ENCODE measurements at places on chromosomes 12 and 14.

DNA sequence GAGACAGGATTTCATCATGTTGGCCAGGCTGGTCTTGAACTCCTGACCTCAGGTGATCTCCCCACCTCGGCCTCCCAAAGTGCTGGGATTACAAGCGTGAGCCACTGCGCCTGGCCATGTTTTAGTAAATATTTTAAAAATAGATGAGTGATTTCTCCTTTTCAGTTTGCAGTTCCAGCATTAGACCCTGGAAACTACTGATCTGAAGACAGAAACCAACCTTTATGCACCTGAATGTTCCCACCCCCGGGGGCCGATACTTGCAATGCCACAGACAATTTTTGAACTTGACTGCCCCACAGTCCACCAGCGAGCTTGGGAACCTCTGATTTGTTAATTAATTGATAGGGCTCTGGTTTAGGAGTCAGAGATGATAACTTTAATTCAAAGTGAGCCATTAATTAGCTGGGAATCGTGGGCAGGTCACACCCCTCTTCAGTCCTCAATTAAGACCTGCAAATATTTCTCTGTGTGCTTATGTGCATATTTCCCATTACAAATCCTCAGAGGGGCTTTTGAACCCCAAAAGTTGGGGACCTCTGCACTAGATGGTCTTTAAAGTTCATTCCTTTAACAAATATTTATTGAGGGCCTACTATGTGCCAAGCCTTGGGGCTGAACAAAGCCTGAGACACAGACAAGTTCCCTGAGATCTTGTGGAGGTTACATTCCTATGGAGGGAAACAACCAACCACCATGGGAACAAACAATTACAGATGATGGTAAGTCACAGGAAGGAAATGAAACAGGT lies 4.1 kb upstream of the TMEM120B start:
- no peak for DNase-seq

GRCh38 chr12:127745469-127746212 lies 521.3 kb upstream of the TMEM132C start:
- DNase-seq: no peak

- DNase-seq: no peak
Measured at GRCh38 chr14:24072436-24072835, 1.1 kb downstream of the CPNE6 start.

- no peak for DNase-seq
Measured at GRCh38 chr12:47737936-47738594, 12.8 kb upstream of the ENDOU start.

DNA sequence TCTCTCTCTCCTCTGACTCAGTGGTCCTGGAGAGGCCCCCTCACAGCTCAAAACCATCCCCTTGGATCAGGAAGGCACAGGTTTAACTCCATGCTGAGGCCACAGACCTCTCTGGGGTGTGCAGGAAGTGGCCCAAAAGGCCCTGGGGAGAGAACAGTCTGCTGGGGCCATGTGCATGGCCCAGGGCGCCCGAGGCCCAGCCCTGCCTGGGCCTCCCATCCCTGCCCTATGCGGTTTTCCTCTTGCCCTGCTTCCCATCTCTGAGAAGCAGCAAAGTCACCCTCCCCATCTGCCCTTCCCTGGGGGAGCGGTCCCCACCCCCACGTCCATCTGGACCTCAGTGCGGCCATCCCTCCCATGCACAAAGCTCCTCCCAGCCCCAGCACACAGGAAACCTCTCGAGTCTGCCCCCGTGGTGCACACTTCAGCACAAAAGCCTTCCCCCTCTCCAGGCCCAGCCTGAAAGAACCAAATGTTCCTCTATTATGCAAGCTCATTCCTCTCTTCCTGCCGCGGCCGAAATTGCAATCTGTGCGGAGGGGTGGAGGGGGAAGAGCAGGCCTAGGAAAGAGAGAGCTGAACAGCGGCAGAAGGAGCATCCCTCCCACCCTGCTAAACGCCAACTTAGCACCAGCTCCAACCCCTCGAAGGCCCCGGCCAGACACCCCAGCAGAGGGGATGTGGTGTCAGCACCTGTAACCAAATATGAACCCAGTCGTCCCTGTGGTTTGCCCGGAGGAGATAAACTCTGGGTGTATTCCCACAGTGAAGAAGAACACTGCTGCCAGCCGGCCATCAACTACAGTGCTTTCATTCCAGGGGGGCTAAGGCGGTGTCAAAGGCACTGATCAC lies 108.5 kb downstream of the SCARB1 start:
- DNase-seq: no peak

GRCh38 chr12:92784797-92785562 lies 82.2 kb downstream of the PLEKHG7 start:
- DNase-seq: no peak

DNA sequence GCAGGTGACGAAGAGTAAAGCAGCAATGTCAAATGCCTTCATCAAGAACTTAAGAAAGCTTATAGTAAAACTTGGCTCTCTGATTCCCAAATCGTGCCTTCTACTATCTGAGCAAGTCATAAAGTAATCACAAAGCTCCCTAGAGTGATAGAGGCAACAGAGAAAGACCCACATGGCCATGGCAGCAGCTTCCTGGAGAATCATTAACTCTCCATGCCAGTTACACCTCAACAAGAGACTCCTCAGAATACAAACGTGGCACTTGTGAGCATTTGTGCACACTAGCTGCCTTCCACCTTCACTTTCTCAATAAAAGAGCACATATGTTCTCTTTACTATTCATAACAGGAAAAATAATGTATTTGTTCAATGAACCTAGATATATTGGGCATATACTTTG lies 48.0 kb downstream of the PLCZ1 start:
- no peak for DNase-seq

Data from stimulated activated CD4-positive, alpha-beta T cell treated with anti-CD3 and anti-CD28 coated beads, Interleukin-12 subunit alpha, Interleukin-12 subunit beta, amount 100 ng/mL, for 24 hours (primary cell).